HT-29 (cell line): ENCODE measurements at places on chromosomes 12 and 14.

DNA sequence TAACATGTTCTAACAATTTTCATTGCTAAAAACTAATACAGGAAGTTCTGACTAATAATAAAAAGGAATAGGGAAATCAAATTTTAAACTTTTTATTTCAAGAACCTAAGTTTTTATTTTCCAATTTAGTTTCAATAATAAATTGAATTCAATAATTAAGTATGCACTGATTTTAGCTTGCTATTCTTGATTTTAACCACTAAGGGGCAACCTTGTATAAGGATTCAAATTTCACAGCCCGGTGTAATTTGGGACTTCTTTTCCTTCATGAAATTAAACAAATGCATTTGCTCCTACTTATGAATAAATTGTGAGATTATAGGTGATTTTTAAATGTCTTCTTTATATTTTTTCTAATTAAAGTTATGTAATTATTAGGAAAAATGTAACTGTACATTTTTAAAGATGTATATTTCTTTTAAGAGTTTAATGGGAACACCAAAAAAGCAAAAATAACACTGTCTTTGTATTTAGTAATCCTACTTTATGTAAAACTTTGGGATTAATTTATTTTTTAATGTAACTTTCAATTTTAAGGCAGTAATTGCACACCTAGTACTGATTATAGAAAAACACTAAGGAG lies 241.4 kb upstream of the PDZRN4 start:
- DNase-seq, result peak; percentile 24

DNA sequence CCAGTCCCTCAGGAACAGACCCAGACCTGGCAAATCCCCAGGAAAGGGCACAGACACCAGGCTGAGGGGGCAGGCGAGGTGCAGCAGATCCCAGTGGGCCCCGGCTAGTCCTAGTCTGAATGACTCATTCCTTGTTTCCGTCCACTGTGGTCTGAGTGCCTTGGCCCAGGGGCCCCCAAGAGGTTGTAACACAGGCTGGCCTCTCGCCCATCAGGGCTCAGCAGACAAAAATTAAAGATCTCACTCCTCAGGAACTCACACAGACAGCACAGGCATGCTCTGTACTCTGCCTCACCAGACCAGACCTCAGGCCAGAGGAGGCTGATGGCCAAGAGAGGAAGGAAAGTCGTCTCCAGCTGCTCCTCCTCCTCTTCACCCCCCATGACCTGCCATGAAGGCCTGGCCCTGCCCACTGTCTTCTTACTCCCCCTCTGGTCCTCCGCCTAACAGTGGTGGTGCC lies 7.7 kb upstream of the LTBP2 start:
- DNase-seq, result peak; percentile 8

DNA sequence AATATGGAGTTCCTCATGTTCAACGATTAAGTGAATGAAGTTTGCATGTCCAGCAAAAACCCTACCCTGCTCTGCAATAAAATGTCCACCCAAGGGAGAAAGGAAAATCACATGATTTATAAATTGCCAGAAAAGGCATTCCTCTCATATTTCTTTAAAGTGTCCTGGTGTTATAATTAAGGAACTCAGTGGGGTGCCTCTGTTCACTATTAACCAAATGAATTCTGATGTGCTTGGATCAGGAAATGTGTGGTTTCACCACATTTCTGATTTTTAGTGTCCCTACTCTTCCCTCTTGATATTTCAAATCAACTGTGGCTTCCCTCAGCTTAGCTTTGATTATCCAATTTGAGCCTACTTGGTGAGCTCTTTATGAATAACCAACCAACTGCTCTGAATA lies 208.1 kb downstream of the PHLDA1 start:
- DNase-seq, result no peak

GRCh38 chr12:75864161-75864560 lies 167.4 kb downstream of the PHLDA1 start:
- DNase-seq, result no peak
